ENCODE measurements at places on chromosomes 6 and 20.

- DNase-seq: no peak
Observed at GRCh38 chr6:106844930-106845329, 129.6 kb downstream of the CD24 start.

GRCh38 chr6:151021896-151022295 lies 156.4 kb downstream of the MTHFD1L start:
- no peak for DNase-seq

GRCh38 chr6:125968493-125968892 lies 11.9 kb downstream of the HINT3 start:
- DNase-seq: no peak

- DNase-seq: no peak
Observed at GRCh38 chr20:46171909-46172308, 53.8 kb downstream of the CD40 start.

DNA sequence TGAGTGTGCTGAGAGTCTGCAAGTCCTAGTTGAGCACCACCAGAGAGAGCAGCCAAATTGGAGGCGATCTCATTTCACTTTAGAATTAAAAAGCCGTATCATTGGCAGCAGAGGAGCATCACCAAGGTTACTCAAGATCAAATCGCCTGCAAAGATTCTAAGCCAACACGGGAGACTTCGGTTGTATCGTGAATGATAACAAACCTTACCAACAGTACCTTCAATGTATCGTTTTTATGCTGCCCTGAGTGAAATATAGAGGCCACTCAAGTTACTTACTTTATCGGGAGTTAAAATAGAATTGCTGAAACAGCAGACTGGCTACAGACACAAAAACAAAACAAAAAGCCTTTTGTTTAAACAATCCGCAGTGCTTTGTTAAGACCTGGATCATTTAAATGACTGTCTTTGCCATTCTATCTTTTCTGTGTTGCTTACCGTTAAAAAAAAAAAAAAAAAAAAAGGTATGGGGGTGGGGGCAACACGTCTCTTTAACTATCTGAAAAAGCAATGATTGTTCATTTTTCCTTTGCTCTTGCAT lies 14.2 kb downstream of the NHSL1 start:
- DNase-seq: no peak

DNA sequence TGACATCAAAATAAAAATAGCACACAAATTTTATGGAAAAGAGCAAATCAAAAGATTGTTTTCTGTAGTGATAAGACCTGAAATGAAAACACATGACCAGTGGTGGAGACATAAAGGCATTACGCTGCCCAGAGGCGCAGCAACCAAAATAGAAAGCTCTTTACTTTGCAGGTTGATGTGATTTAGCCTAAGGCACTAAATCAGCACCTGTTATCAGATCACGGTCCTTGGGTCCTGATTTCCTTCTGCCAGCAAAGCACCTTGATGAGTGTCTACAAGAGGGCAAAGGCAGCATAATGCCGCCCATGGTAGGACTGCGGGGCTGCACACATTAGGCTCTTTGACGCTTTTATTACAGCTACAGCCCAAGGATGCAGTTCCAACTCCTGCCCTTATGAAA lies 19.3 kb upstream of the RAMACL start:
- no peak for DNase-seq

DNA sequence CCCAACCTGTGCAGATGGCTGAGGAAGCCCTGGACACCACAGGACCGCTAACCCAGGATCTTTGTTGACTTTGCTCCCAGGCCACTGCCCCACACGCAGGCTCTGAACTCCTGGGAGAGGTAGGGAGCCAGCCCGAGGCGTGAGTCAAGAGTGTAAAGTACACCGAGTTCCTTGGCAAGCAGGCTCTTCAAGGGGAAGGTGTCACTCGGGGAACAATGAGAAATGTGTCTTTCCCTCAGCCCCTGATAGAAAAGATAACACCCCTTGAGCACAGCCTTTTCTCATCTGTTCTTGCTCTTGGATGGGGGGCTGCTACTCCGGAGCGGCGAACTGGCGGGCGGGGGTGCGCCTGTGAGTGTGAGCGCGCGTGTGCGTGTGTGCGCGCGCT lies 472 bp upstream of the EDN3 start:
- DNase-seq: no peak

DNA sequence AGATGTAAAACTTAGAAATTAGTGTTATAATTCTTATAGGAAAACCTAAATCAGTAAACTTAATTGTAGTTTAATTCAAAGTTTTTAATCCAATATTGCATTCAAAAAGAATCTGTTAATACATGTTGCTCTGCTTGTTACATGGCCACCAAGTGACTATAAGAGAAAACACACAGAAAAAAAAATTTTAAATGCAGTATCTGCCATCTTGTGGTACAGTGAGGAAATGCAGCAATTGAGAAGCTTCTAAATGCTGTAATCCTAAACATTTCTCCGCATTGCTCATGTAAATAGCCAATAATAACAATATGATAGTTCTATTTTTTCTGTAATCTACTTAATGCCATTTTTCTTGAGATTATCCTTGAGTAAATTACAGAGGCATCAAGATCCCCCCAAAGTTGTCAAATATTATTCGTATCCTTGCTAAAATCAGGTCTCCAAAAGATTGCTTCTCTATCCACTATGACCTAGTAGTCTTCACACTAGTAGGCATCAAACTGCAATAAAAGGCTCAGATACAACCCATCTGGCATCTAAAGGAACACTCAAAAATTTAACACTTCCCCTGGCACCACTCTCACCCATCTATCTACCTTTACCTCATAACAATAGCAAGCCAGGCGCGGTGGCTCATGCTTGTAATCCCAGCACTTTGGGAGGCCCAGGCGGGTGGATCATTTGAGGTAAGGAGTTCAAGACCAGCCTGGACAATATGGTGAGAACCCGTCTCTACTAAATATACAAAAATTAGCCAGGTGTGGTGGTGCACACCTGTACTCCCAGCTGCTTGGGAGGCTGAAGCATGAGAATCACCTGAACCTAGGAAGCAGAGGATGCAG lies 34.6 kb downstream of the HDAC2 start:
- DNase-seq: no peak

GRCh38 chr6:116485559-116486184 lies 24.5 kb downstream of the CALHM6 start:
- no peak for DNase-seq

GRCh38 chr6:29705389-29706231 lies 17.6 kb upstream of the HLA-F start:
- no peak for DNase-seq

DNA sequence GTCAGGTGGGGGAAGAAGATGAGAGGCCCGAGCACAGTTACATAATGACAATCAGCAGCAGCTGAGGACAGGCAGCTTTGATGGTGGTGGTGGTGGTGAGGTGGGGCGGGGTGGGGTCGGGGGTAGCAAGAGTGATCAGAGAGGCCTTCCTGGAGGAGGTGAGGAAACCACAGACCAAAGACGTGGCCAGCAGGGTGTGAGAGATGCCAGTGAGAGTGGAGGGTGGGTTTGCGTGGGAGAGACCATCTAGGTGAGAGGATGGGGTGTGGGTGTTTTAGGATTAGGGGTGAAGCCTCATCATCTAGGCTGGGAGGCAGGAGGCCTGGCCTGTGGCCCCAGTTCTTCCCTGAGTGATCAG lies 76.0 kb upstream of the TOX2 start:
- peak; percentile 9 for DNase-seq

DNA sequence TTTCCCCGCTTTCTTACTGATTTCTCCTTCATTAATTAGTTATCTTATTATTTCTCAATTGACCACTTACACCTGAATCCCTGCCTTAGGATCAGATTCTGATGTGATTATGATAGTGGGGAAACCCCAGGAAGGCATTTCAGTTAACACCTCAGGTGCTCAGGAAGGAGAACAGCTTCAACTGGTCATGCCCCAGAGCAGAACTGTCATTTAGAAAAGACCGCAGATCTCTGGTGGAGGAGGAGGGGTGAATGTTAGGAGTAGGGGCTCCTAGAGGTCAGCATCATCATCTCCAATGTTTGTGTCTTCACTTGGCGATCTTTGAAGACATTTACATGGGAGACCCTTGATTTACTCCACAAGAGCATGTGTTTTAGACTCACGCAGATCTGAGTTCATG lies 44.5 kb downstream of the PROKR2 start:
- DNase-seq: no peak

- DNase-seq: no peak
Observed at GRCh38 chr20:16441546-16442164, 131.6 kb downstream of the KIF16B start.

GRCh38 chr20:33108661-33109060 lies 29.2 kb downstream of the BPIFB4 start:
- DNase-seq: no peak

GRCh38 chr6:21489826-21490225 lies 103.7 kb upstream of the SOX4 start:
- DNase-seq: no peak

GRCh38 chr6:56816370-56816769 lies 138.5 kb upstream of the BEND6 start:
- DNase-seq: no peak

DNA sequence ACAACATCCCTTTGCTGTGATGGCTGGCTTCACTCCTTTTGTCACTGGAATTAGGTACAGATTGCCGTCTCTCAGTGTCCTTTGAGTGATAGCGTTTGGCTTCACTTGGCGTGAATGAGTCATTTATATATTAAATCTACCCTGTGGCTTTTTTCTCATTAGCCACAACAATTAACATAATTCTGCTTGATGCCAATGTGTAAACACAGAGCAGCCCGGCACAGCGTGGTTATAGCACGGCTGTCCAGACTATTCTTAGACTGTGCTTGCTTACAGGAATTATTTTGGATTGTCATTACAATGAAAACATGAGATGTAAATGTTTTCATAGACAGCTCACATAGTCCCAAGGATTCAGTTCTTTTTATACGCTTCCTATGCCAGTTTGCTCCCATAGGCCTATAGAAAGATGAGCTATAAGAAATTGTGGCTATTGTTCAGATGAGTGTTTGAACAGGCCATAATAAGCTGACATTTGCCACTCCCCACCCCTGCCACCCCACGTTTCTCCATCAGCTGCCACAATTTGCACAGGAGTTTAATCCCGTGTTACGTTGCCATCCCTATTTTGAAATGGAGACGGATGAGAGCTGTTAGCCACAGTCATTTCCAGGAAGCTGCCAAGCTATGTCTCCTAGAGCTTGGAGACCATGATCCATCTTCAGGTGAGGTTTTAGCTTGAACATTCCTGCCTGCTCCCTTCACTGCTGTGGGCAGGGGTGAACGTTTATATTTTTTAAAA lies 65.9 kb downstream of the PPP1R14C start:
- DNase-seq: no peak

DNA sequence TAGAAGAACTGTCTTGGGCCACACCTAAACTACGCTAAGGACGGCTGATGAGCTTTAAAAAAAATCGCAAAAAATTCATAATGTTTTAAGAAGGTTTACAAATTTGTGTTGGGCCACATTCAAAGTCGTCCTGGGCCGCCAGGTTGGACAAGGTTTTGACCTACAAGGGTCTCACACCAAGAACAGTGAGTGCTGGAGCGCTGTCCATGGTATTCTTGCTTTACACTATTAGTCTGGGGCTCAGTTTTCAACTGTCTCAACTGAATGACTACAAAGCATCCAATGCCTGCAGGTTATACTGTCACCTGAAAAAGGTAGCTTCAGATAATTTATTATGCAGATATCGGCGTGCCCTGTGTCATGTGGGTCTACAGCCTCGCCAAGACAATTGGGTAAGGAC lies 3.7 kb upstream of the FAXC start:
- no peak for DNase-seq

DNA sequence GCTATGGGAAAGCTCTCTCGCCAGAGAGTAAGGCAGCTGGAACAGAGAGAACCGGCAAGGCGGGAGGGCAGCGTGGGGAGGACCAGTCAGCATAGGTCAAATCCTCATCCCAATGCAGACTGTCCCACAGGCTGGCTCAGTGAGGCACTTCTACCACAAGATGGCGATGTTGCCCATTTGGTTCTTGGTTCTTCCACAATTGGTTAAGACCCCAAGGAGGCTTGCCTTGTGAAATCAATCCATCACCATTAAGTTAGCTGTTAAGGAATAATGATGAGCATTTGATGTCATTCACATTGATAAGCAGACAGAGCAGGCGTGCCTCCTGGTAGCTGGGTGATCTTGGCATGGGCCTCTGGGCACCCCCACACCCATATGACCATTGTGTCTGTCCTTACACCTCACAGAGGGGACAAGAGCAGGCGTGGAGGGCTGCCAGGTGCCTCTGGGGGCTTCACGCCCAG lies 2.4 kb downstream of the CSTL1 start:
- peak; percentile 47 for DNase-seq

DNA sequence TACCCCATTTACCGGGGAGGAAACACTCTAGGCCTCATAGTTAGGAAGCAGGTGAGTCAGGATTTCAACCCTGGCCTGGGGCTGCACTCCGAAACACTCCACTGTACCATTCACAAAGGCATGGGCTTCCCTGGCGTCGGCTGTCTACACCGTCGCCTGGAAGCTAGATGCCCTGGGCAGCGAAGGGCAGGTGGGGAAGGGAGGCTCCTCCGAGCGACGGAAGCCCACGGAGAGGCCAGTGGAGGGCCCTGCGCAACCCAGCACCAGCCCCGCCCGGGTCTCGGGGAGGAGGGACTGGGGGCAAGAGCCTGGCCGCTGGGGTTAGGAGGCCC lies 16.1 kb downstream of the SDCBP2 start:
- no peak for DNase-seq

DNA sequence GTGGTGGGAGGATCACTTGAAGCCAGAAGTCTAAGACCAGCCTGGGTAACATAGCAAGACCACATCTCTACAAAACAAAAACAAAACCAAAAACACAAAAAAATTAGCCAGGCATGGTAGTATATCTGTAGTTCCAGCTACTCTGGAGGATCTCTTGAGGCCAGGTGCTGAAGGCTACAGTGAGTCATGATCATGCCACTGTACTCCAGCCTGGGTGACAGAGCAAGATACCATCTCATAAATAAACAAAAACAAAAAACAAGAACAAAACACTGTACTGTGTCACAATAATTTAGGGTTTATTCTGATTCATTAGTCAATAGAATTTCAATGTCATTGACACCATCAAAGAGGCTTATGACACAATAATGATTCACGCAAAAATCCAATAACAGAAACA lies 1121.7 kb upstream of the MAP3K7 start:
- DNase-seq: no peak

- no peak for DNase-seq
Observed at GRCh38 chr6:139825935-139826374, 451.5 kb upstream of the CITED2 start.

- DNase-seq: no peak
Observed at GRCh38 chr6:109695468-109695867, 4.4 kb downstream of the FIG4 start.

DNA sequence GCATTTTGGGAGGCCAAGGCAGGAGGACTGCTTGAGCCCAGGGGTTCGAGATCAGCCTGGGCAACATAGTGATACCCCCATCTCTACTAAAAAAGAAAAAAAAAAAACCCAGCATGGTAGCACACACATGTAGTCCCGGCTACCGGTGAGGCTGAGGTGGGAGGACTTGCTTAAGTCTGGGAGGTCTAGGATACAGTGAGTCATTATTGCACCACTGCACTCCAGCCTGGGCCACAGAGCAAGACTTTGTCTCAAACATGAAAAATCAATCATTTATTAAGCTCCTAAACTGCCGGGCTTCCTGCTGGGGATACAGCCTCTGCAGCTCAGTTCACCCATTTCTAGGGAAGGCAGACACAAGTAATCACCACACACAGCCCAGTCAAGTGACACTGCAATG lies 7.3 kb upstream of the USP45 start:
- no peak for DNase-seq

- no peak for DNase-seq
Observed at GRCh38 chr20:38203981-38204357, 38.9 kb upstream of the TGM2 start.

GRCh38 chr6:149153100-149153499 lies 164.4 kb upstream of the TAB2 start:
- no peak for DNase-seq

Measured in CD8-positive, alpha-beta memory T cell (primary cell).